Occipital lobe (tissue), 3 donors: ENCODE measurements at places on chromosomes 13 and 19. TPM values are rescaled to one million over a fixed set of nuclear protein-coding genes. Genes with fewer than 3 reads are reported as not detected.

- no peak for DNase-seq
These were observed 21.4 kb downstream of the DZIP1 start for GRCh38 chr13:95623141-95623540.

DNA sequence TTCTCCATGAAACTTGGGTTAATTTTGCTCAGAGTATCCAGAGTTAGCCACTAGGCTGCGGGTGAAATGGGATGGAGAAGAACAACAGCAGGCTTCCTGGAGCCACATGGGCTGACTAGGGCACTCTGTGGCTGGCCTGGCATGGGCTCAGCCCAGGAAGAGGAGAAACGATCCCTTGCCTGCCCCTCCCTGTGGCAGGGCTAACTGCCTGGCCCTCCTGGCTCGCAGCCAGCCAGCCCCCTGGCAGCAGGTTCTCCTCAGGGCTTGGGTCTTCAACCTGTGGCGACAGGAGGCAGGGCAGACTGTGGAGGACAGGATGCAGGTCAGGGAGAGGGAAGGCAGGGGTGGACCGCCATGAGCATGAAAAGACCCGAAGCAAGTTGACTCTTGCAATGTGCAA is 78.7 kb upstream of the GPR183 start:
- DNase-seq = no peak

- no peak for DNase-seq
These were observed 1748.3 kb upstream of the PCDH20 start for GRCh38 chr13:63163903-63164302.

- DNase-seq = no peak
These were observed 1243.7 kb upstream of the PCDH9 start for GRCh38 chr13:68473834-68474326.

DNA sequence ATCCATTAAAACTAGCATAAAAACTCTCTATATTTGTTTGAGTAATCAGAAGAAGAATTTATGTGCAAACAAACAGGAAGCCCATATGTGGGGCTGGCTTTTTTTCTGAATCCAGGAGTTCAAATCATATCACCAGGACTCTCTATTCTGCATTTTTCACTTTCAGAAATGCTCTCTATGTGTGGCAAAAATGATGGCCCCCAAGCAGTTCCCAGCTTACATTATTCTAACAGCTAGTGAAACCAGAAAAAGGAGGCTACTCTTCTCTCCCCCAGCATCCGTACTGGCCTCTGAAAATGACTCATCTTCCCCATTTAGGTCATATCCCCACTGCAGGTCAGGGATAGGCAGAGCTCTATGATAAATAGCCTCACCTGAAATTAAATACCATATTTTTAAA is 20.4 kb downstream of the RBM26 start:
- DNase-seq = no peak

DNA sequence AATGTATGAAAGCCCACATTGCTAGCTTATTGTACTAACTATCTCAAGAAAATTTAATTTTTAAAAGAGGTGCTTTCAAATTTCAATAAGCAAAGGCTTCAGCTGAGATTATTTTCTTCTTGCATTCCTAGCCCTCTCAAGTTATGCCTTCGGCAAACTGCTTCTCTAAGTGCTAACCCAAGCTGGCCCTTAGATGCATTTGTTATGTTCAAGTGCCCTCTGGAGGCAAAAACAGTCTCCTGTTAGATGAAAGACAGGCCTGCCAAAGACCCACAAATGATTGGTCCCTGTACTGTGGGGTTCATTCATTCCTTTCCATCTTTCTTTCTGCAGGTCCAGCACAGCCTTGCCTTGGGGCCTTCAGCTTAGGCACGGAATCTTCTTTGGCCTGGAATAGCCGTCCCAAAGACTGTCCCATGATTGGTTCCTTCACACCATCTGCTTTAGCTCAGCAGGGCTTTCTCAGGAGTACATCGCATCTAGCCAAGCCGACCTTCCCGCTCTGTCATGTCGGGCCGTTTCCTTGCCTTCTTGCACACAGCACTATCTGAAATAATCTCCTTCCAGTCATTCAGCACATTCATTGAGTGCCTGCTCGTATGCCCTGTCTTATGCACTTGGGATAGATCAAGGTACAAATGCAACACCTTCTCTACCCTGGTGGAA is 26.4 kb upstream of the TPTE2 start:
- DNase-seq = no peak

DNA sequence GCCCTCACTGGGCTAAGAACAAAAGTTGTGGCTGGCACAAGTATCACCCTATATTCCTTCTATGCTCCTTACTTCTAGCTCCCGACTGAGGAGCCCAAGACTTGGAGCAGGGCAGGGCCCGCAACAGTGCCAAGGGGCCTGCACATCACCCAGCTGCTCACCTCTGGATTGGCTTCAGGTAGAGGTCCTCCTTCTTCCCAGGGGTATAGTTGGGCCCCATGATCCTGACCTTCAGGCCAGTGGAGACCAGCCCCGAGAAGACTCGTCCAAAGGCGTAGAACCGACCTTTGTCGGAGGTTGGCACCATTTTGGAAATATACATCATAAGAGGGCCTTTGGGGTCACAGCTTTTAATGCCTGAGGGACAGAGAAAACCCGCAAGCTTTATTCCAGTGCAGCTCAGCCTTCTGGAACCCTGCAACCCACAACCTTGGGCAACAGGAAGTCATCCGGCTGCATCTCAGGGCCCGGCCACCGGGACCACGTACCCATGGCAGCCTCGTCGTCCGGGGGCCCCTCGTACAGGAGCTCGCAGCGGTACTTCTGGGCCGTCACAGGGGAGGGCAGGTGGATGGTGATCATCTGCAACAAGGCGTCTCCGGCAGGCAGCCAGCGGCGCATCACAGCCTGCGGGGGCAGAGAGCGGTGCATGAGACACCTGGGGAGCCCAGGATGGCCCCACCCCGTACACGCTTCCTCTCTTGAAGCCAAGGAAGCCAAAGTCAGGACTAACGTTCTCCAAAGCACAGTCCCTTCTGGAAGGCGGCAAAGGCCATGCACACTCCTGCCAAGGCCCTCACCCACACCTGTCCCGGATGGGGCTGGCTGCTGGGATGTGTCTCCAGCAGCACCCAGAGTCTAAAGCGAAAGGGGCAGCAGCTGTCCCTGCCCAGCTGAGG is 4.7 kb downstream of the EEF2 start:
- no peak for DNase-seq

- peak; percentile 19 for DNase-seq
These were observed 3.4 kb downstream of the PRR36 start for GRCh38 chr19:7870571-7871436.

DNA sequence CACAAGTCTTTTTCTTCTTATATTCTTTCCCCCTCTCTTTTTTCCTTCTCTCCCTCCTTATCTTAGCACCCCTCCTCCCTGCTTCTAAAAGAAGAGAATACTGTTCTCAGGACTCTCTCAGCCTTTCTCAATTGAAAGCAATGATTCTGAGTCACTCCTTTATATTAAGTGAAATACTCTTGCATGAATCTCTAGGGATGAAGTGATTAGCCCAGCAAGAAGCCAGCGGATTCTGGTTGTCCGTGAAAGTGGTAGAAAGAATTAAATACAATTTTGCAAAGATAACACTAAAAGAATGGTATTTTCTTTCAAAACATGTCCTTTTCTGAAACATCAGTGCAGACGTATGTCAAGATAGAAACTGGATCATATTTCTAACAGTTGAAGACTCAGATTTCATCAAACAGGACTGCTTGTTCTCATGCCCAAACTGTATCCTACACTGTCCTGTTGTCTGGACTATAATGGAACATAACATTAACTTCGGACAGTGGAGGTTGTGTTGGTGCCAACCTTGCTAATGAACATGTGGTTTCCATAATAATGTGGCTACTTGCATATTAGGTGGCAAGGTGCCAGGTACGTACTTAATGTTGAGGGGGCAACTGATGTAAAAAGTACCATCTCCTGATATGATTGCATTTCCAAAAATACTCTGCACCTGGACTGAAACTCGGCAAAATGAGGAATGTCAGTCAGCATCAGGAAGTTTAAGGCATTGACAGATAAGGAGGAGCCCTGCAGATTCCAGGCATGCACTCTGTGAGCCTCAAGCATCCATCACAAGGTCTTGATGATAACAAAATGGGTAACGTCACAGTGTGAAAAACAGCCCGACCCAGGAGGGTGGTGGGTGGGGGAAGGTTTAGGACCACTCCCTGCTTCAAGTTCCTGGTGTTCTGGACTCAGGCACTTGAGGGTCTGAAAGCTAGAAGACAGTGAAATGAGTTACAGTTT is 357.2 kb downstream of the DLEU7 start:
- DNase-seq = no peak

The CEACAM7 gene
- total RNA-seq = not detected
